ENCODE measurements at places on chromosomes 1 and 21.

DNA sequence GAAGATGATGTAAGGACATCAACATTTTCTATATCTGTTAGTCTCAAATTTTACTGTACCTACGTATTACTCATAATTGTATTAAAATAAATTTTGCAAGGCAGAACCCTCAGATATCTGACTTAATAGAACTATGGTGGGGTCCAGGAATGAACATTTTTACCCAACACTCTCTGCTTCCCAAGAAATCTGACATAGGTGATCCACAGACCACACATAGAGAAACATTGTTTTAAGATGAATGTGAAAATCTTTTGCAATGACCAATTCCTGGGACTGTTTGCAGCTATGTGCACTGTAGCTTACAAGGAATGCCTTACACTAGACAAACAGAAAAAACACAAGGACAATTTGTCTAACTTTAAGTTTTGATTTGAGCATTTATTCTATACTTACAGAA is 645.6 kb upstream of the ADGRL2 start:
- no peak for DNase-seq

DNA sequence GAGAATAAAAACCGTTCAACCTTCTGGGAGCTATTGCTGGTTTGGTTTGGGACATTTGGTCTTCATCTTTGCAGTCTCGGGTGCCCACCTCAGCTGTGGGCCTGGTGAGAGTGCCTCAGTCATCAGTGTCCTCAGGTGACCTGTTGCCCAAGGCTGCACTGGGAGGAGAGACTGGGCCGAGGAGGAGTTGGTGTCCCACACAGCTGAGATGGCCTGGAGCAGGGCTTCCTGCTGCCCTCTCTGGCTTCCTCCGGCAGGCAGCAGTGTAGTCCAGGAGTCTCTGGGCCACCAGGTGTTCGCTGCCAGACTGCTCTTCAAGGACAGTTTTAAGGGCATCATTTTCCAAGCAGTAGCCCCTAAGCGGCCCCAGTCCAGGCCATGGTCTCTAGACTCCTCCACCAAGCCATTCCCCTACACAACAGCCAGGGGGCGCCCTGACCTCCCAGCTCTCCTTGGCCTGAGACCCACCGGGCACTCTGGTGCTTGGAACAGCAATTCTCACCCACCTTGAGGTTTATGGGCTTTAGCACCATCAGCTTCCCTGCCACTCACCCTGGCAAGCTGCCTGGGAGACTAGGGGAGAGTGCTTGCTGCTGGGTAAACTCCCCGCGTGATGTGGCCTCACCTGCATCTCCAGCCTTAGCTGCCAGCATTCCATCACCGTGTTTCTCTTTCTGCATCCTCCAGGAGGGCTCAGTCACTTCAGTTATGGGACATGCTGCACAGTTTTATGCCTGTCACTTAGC is 9.1 kb upstream of the SYTL1 start:
- DNase-seq: peak; percentile 85

GRCh38 chr1:15308621-15309027 is 61.6 kb downstream of the FHAD1 start:
- DNase-seq: no peak

DNA sequence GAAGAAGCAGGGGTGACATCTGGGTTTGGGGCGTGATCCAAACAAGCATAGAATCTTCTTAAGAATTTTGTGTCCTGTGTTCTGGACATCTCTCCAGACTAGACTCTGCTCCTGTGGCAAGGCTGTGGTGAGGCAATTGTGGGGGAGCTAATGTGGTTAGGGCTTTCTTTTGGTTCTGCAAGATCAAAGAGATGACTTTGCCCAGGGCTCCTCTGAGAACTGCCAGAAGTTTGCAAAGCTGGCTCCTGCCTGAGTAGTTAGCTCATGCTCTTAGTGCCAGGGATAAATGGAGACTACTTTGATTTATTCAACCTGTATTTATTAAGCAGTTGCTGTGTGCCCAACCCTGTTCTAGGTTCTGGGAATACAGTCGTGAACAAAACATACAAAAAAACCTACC is 34.0 kb upstream of the CRNN start:
- DNase-seq: peak; percentile 44

DNA sequence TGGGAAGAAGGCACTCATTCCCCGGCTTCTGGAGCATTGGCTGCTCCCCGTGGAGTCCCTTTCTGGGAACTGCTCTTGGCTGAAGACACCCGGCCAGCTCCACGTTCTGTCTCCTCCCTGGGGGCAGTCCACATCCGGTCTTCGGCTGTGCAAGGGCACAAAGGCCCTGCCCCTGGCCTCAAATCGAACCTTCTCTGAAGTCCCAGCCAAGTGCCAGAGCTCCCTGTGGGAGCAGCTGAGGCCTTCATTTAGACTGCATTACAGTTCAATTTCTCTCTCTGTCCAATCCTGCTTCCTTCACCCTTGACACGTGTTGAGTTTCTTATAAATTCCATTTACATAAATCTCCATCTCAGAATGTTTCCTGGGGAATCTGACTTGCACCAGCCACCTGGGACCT is 132.9 kb upstream of the POU3F1 start:
- no peak for DNase-seq
